ENCODE measurements at places on chromosomes 5 and 9. TPM values are rescaled to one million over a fixed set of nuclear protein-coding genes. Genes with fewer than 3 reads are reported as not detected.

The ANKRD18A gene
- total RNA-seq: 2.7 TPM

DNA sequence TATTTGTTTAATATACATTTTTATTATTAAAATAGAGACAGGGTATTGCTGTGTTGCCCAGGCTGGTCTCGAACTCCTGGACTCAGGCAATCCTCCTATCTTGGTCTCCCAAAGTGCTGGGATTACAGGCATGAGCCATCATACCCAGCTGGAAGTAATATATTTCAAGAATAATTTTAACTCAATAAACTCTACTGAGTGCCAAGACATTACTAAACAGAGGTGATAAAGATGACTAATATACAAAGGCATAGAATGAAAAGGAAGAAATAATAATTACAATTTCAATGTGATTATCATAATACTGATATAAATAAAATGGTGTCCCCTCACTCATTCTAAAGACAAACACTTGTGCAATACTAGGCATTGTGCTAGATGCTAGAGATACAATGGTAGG, 13.9 kb downstream of the GOLPH3 start:
- H3K27me3 ChIP-seq: no peaks in the 10 kb centered on the region
- no peaks in the 10 kb centered on the region for H3K36me3 ChIP-seq
- H3K4me3 ChIP-seq: peak overlapping the region; percentile 22
- no peak for DNase-seq
- H3K27ac ChIP-seq: no peak overlapping the region
- H3K4me1 ChIP-seq: peaks cover 20% of the 10 kb centered on the region

DNA sequence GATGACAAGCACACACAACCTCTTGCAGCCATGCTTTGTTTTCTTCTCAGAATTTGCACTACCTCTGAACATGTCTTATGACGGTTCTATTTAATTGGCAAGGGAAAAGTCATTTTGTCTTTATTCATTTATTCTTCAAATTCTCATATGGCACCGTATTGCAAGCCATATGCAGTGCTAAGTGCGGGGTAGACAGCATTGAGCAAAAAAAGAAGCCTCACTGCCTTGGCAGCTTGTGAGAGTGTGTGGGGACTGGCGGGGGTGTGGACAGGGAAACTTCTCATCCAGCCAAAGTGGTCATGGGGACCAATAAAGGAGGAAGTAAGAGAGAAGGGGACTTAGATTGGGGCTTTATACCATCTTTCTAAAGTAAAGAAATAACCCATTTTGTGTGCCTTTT, 160.0 kb downstream of the CDH12 start:
- no peaks in the 10 kb centered on the region for H3K27me3 ChIP-seq
- H3K4me1 ChIP-seq: no peaks in the 10 kb centered on the region

The TLX3 gene
- total RNA-seq: not detected

GRCh38 chr9:78856144-78856543, 559.2 kb downstream of the PSAT1 start:
- DNase-seq: no peak
- no peaks in the 10 kb centered on the region for H3K27me3 ChIP-seq
- H3K4me1 ChIP-seq: no peaks in the 10 kb centered on the region
- no peaks in the 10 kb centered on the region for H3K36me3 ChIP-seq
- H3K27ac ChIP-seq: no peak overlapping the region
- H3K4me3 ChIP-seq: no peak overlapping the region

The SEMA6A gene
- total RNA-seq: not detected

The URM1 gene
- 89.4 TPM for total RNA-seq

The CAMK2A gene
- total RNA-seq: not detected

The CSF2 gene
- 125 TPM for total RNA-seq

DNA sequence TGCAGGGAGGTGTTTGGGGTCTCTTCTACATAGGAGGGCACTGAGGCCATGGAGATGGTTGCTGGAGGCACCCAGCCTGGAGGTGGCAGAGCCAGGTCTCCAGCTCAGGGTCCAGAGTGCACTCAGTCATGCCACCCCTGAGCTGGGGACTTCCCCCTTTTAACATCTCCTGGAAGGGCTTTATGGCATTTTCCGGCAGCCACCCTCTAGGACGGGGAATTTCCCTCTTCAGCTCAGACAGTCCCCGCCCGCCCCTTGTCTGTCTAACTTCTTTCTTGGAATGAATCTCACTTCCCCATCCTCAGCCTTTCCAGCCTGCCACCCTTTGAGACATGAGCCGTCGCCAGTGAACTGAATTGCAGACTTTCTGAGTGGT, 49.9 kb downstream of the COL15A1 start:
- no peaks in the 10 kb centered on the region for H3K36me3 ChIP-seq
- H3K27ac ChIP-seq: no peak overlapping the region
- no peaks in the 10 kb centered on the region for H3K4me1 ChIP-seq
- no peak for DNase-seq

GRCh38 chr9:100939636-100940035, 88.9 kb upstream of the PLPPR1 start:
- no peak for DNase-seq
- no peak overlapping the region for H3K4me3 ChIP-seq
- H3K4me1 ChIP-seq: no peaks in the 10 kb centered on the region
- no peaks in the 10 kb centered on the region for H3K27me3 ChIP-seq
- no peak overlapping the region for H3K27ac ChIP-seq

- no peaks in the 10 kb centered on the region for H3K36me3 ChIP-seq
- no peak for DNase-seq
- no peak overlapping the region for H3K4me3 ChIP-seq
- H3K4me1 ChIP-seq: peaks cover 8% of the 10 kb centered on the region
- no peak overlapping the region for H3K27ac ChIP-seq
Measured at GRCh38 chr9:122929796-122930354, 1.4 kb downstream of the ZBTB26 start.

DNA sequence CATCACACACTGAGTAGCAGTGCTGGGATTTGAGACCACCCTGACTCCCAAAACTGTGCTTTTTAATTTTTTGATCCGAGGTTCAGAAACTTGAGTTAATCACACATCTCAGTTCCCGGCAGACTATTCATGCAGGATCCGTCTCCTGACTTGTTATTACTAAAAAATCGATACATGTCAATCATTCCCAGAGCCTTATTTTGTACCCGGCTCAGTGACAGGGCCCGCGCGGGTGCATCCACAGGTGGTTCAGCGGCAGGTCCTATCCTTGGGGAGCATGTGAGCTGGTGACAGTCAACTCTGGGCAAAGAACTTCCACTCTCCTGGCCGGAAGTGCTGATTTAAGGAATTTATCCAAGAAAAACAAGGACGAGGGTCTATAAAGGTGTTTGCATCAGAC, 95.9 kb upstream of the MVB12B start:
- H3K4me1 ChIP-seq: peaks cover 6% of the 10 kb centered on the region
- DNase-seq: no peak
- H3K27me3 ChIP-seq: peaks cover 19% of the 10 kb centered on the region
- no peak overlapping the region for H3K27ac ChIP-seq
- H3K4me3 ChIP-seq: no peak overlapping the region

The BASP1 gene
- total RNA-seq: 8.1 TPM

GRCh38 chr9:109639674-109640579, 140.1 kb upstream of the PALM2AKAP2 start:
- H3K4me3 ChIP-seq: no peak overlapping the region
- no peaks in the 10 kb centered on the region for H3K36me3 ChIP-seq
- no peaks in the 10 kb centered on the region for H3K4me1 ChIP-seq
- peaks cover 50% of the 10 kb centered on the region for H3K27me3 ChIP-seq
- DNase-seq: no peak

The TMEM215 gene
- not detected for total RNA-seq

The ZNF484 gene
- total RNA-seq: 10.4 TPM

- no peaks in the 10 kb centered on the region for H3K27me3 ChIP-seq
- no peak overlapping the region for H3K4me3 ChIP-seq
- DNase-seq: no peak
- no peaks in the 10 kb centered on the region for H3K4me1 ChIP-seq
- H3K27ac ChIP-seq: no peak overlapping the region
- H3K36me3 ChIP-seq: no peaks in the 10 kb centered on the region
Measured at GRCh38 chr9:134699343-134699740, 57.7 kb downstream of the COL5A1 start.

- H3K27me3 ChIP-seq: no peaks in the 10 kb centered on the region
- no peak for DNase-seq
- no peaks in the 10 kb centered on the region for H3K36me3 ChIP-seq
- H3K4me3 ChIP-seq: no peak overlapping the region
- no peaks in the 10 kb centered on the region for H3K4me1 ChIP-seq
- H3K27ac ChIP-seq: no peak overlapping the region
Measured at GRCh38 chr5:33793836-33794549, 97.8 kb downstream of the ADAMTS12 start.

DNA sequence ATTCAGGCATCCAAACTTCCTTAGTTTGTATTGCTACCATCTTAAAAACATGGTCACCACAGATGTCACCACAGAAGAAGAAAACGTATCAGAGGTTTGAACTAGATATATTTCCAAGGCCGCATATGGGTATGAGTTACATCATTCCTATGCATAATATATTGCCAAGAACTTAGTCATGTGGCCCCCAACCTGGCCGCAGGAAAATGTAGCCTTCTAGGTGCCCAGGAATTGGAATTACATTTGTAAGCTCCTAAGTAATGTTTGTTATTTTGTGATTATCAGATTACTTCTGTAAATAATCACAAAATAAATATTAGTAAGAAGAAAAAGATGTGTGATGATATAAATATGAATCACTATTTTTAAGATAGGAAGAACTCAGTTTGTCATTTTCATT, 351.4 kb downstream of the ISL1 start:
- H3K4me1 ChIP-seq: no peaks in the 10 kb centered on the region
- no peaks in the 10 kb centered on the region for H3K27me3 ChIP-seq
- no peak for DNase-seq
- no peak overlapping the region for H3K27ac ChIP-seq
- no peaks in the 10 kb centered on the region for H3K36me3 ChIP-seq
- no peak overlapping the region for H3K4me3 ChIP-seq

- no peak overlapping the region for H3K4me3 ChIP-seq
- no peak for DNase-seq
- peaks cover 5% of the 10 kb centered on the region for H3K36me3 ChIP-seq
Measured at GRCh38 chr5:103502662-103503061, 59.9 kb downstream of the NUDT12 start.

The DNAJB5 gene
- total RNA-seq: 1.7 TPM

GRCh38 chr5:19630876-19631275, 357.1 kb downstream of the CDH18 start:
- H3K4me3 ChIP-seq: no peak overlapping the region
- H3K36me3 ChIP-seq: no peaks in the 10 kb centered on the region
- no peaks in the 10 kb centered on the region for H3K27me3 ChIP-seq
- H3K4me1 ChIP-seq: no peaks in the 10 kb centered on the region

- H3K27me3 ChIP-seq: no peaks in the 10 kb centered on the region
- no peak overlapping the region for H3K27ac ChIP-seq
- no peaks in the 10 kb centered on the region for H3K36me3 ChIP-seq
- no peaks in the 10 kb centered on the region for H3K4me1 ChIP-seq
- DNase-seq: no peak
Measured at GRCh38 chr5:122154491-122154890, 25.1 kb downstream of the ZNF474 start.

GRCh38 chr5:172548311-172548731, 92.7 kb upstream of the NEURL1B start:
- no peak for DNase-seq
- H3K4me3 ChIP-seq: no peak overlapping the region
- no peak overlapping the region for H3K27ac ChIP-seq
- no peaks in the 10 kb centered on the region for H3K36me3 ChIP-seq

DNA sequence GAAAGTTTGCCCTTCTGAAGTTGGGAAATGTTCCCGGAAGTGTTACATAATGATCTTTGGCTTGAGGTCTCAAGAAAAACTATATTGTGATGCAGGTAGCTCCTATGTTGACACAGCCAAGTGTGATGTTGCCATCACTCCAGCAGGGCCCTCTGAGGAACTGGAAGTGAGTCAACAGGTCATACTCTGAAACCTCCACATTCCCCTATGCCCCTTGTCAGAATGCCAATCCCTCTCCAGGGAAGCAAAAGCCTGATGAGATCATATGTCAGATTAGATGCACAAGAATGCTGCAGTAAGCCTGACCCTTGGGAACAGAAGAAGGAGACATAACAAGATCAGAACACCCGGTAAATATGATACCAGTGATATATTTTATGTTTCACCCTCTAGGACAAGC, 66.8 kb upstream of the ITGA2 start:
- peaks cover 23% of the 10 kb centered on the region for H3K27me3 ChIP-seq
- H3K4me1 ChIP-seq: peaks cover 2% of the 10 kb centered on the region
- no peak overlapping the region for H3K4me3 ChIP-seq
- H3K27ac ChIP-seq: no peak overlapping the region
- H3K36me3 ChIP-seq: peaks cover 23% of the 10 kb centered on the region

The SPOCK1 gene
- not detected for total RNA-seq

GRCh38 chr9:131977109-131977838, 102.4 kb downstream of the MED27 start:
- no peaks in the 10 kb centered on the region for H3K36me3 ChIP-seq
- peaks cover 8% of the 10 kb centered on the region for H3K4me1 ChIP-seq
- no peak for DNase-seq

GRCh38 chr9:132622159-132622558, 39.8 kb downstream of the BARHL1 start:
- DNase-seq: no peak
- no peak overlapping the region for H3K27ac ChIP-seq
- H3K36me3 ChIP-seq: peaks cover 20% of the 10 kb centered on the region
- H3K27me3 ChIP-seq: no peaks in the 10 kb centered on the region

The GALNT12 gene
- 4.1 TPM for total RNA-seq

DNA sequence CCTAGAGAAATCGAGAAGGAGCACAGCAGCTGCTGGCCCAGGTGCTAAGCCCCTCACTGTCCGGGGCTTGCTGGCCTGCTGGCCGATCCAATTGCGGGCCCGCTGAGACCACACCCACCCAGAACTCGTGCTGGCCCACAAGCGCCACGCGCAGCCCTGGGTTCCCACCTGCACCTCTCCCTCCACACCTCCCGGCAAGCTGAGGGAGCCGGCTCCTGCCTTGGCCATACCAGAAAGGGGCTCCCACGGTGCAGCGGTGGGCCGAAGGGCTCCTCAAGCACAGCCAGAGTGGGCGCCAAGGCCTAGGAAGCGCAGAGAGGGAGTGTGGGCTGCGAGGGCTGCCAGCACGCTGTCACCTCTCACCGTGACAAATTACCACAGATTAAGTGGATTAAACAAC, 6.8 kb upstream of the BNC2 start:
- no peak overlapping the region for H3K27ac ChIP-seq
- H3K4me1 ChIP-seq: peaks cover 28% of the 10 kb centered on the region
- H3K4me3 ChIP-seq: no peak overlapping the region
- no peak for DNase-seq
- peaks cover 3% of the 10 kb centered on the region for H3K36me3 ChIP-seq

DNA sequence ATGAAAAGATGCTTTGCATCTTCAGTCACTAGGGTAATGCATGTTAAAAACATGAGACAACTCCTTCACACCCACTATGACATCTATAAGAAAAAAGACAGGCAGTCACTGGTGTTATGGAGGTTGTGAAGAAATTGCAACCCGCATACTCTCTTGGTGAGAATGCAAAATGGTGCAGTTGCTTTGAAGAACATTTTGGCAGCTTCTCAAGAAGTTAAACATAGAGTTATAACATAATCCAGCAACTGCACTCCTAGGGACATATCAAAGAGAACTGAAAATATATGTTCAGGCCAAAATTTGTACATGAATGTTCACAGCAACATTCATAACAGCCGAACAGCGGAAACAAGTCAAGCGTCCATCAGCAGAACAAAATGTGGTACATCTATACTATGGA, 46.3 kb upstream of the TBC1D9B start:
- peaks cover 5% of the 10 kb centered on the region for H3K36me3 ChIP-seq
- no peak overlapping the region for H3K4me3 ChIP-seq
- DNase-seq: no peak
- no peaks in the 10 kb centered on the region for H3K27me3 ChIP-seq
- H3K27ac ChIP-seq: no peak overlapping the region

The TXNDC8 gene
- not detected for total RNA-seq

The TMEFF1 gene
- total RNA-seq: 0.33 TPM

The LCN12 gene
- total RNA-seq: 2.2 TPM

The C9orf153 gene
- 0.43 TPM for total RNA-seq
